ENCODE measurements at places on chromosomes 11 and 22.

DNA sequence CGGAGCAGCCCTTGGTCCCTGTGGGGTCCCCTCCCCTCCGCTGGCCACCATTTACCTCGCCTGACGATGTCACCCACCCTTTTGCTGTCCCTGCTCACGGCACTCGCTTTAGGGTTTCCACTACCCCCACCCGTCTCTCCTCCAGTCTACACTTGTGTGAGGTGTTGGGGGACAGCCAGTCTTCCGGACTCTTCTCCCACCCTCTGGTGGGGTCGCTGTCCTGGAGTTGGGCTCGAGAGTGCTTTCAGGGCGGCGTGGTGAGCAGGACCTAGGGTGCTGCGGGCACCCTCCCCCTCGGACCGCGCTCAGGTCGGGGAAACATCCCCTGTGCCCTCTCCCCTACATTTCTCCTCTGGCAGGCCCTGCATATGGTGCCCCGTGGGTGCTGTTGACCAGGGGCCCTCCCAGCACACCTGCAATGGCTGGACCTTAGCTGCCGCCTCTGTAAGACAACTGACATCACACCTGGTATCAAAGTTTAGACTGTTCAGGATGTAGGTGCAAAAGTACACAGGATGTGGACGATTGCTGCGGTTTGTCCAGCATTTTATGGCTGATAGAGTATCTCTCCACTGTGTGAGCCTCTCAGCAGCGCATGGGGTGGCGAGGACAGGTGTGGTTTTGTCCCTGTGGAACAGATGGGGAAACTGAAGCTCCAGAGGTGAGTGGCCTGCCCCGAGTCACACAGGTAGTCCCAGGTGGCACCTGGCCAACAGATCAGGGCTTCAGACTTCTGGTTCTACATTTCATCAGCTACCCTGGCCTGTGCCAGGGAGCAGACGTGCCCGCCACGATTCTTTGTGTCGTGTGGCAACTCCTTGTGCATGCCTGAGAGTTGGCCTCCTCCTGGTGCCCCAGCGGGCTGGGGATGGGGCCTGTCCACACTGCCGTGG is 1.2 kb downstream of the GRK2 start:
- DNase-seq, result peak; percentile 24

GRCh38 chr11:32137263-32137662 is 46.4 kb downstream of the RCN1 start:
- DNase-seq, result peak; percentile 98

- DNase-seq, result peak; percentile 55
These were observed 677 bp downstream of the DYNC2H1 start for GRCh38 chr11:103109818-103110388.

DNA sequence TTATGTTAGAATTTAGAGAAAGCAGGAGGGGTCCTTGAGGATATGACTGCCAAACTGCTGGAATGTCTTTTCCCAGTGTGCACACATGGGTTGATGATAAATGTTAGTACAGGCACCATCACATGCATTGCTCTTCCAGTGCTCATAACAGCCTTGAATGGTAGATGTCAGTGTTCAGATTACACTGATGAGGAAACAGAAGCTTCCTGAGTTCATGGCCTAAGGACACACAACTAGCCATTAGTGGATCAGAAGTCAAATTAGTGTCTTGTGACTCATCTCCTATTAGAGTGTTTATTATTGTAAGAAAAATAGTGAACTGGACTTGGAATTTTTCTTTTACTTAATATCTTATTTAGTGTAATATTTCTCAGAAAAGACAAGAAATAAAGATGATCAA is 241.5 kb downstream of the DDX10 start:
- DNase-seq, result peak; percentile 90

DNA sequence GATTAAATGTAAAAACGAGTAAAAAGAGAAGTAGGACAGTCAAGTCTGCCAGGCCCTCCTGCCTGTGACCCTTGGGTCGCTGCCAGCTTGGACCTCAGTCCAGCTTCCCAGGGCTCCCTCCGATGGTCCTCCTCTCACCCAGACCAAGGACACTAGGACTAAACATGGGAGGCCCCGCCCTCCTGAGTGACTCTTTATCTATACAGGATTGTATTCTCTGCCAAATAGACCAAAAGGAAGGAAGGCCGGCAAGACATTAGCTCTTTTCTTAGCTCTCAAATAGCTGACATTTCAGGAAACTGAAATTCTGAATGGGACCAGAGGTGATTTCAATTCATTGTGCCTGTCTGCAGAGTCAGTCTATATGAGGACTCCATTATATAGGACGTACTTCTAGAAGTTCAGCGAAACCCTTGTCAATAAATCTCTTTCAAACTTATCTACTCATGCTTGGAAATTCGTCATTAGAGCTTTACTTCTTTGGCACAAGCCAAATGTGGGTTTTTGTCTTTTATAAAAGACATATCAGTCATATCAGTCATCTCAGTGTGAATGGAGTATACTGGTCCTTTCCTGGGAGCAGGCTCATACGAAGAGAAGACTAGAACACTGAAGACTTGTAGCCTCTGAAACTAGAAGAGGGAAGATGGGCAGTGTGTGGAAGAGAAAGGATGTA is 28.5 kb downstream of the ADORA2A start:
- DNase-seq, result no peak

DNA sequence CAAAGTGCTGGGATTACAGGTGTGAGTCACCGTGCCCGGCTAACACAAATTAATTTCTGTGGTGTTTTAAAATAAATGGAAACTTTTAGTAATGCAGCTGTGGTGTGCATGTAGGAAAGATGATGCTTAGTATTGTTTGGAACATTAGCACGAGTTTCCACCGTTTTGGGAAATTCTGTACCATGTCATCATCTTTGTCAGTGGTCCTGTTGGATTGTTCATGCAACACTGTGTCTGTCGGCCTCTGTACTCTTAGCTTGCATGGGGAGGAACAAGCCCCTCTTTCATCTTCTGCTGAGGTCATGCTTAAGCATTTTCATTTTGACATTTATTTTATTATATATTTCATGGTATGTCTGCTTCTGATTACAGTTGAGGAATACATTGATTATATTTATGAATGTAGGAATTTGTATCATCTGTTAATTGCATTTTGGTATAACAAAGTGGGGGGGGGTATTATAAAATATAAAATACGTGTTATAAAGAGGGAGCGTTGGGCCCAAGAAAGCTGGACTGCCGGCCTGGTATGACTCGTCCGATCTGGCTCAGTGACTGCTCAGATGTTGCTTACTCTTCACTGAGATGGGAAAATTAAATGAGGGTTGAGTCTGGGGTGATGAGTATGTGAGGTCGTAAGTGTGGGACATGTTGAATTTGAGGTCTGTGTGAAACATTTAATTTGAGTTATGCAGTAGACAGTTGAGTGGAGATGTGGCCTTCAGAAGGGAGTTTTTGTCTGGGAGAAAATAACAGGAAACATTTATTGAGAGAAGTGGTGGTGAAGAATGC is 28.7 kb downstream of the CECR2 start:
- no peak for DNase-seq

GRCh38 chr11:57562596-57562995 is 4.9 kb downstream of the UBE2L6 start:
- no peak for DNase-seq

DNA sequence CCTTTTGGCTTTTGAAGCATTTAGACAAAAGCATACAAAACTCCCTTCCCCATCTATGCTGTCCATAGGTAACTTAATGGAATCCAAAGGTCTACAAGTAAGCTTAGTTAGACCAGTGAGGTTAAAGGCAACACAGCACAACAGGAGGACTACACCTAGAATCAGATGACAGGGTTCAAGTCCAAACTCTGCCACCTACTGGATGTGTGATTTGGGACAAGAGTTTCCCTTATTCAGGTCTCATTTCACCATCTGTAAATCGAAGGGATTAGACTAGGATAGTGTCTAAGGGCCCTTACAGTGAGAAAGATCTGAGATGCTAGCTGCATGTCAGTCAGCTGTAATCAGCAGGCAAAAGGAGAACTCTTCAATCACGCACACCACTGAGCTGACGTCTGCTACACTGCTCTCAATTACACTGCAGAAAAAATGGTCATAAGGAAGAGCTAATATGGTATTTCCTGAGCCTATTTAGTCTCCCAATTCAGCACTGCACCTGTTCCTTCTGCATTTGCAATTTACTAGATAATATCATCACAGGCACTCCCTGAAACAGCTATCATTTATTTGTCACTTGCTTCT is 82.2 kb downstream of the SERGEF start:
- DNase-seq, result no peak

GRCh38 chr11:18223591-18224387 is 12.8 kb downstream of the SAA4 start:
- DNase-seq, result no peak
